Renal cortical epithelial cell (primary cell): ENCODE measurements at places on chromosomes 2 and 18. TPM values are rescaled to one million over a fixed set of nuclear protein-coding genes. Genes with fewer than 3 reads are reported as not detected.

Gene KCNG3
- 0.15 TPM in 1 of 2 replicates, not detected in the other for total RNA-seq

GRCh38 chr2:150526827-150527226 is 39.4 kb upstream of the RND3 start:
- peak; percentile 100 for DNase-seq

DNA sequence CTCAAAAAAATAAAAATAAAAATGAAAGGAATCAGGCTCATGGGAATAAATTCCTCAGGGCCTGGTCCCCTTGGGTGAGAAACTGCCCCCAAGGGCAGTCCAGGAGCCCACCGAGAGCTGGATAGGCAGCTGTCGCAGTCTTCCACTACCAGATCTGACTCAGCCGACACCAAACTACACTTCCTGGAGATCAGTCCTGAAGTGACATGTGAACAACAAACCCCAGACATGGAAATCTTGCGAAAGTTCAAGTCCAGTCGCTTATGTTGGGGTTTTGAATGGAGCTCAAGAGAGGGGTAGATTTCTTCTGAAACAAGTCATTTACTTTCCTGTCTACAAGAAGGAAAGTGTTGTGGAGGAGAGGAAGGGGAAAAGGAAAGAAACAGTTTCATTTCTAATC is 12.9 kb downstream of the ADCY3 start:
- DNase-seq = peak; percentile 29

DNA sequence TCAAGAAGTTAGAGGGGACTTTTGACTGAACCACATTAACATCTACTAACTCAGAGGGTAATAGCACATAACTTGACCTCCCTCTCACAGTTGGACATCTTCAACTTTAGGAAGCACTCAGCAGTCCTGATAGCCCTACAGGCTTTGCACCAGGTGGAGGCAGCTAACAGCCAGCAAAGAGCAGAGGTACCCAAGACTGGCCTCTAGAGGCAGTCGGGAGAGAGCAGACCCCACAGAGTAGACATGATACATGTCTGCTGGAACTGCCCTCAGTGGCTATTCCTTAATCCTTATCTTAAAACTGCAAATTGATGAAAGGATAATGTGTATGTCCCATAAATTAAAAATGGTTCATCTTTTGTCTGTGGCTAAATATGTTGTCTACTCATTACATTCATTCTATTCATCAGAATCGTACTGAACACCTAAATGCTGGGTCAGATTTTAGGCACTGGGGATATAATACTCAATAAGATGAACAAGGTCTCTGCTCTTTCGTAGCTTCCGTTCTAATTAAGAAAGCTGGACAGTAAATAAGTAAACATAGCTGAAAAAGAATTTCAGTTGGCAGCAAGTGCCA is 49.8 kb downstream of the CAB39 start:
- DNase-seq = no peak

DNA sequence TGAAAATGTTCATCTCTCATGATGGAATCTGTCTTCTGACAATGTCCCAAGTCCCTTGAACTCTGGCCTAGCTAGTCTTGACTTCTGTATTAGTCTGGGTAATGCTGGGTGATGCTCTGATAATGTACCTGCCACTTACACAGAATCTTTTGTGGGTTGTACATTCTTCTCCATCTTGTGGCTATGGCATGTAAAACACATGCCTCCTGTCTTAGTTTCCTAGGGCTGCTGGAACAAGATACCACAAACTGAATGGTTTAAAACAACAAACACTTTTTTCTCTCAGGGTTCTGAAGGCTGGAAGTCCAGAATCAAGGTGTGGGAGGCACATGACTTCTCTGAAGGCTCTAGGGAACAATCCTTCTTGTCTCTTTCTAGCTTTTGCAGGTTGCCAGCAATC is 57.1 kb downstream of the RAPGEF4 start:
- DNase-seq = peak; percentile 30

- peak; percentile 36 for DNase-seq
These were observed 32.0 kb upstream of the GPR55 start for GRCh38 chr2:230956827-230957755.

- no peak for DNase-seq
These were observed 891 bp upstream of the FTCDNL1 start for GRCh38 chr2:199851883-199852282.

DNA sequence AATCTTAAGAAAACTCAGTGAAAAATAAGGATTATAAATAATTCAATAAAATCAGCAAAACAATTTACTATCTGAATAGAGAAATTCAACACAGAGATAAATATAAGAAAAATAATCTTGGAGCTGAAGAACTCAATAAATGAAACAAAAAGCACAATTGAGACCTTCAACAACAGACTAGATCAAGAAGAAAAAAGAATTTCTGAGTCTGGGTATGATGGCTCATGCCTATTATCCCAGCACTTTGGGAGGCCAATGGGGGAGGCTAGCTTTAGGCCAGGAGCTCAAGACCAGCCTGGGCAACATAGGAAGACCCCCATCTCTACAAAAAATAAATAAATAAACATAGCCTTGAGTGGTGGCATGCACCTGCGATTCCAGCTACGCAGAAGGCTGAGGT is 1295.7 kb upstream of the NRXN1 start:
- no peak for DNase-seq

- peak; percentile 48 for DNase-seq
These were observed 442.8 kb upstream of the SYT4 start for GRCh38 chr18:43720041-43720440.
